ENCODE measurements at places on chromosomes 16 and 17. TPM values are rescaled to one million over a fixed set of nuclear protein-coding genes. Genes with fewer than 3 reads are reported as not detected.

SULT1A4 gene
- 2.7 TPM for total RNA-seq

DNA sequence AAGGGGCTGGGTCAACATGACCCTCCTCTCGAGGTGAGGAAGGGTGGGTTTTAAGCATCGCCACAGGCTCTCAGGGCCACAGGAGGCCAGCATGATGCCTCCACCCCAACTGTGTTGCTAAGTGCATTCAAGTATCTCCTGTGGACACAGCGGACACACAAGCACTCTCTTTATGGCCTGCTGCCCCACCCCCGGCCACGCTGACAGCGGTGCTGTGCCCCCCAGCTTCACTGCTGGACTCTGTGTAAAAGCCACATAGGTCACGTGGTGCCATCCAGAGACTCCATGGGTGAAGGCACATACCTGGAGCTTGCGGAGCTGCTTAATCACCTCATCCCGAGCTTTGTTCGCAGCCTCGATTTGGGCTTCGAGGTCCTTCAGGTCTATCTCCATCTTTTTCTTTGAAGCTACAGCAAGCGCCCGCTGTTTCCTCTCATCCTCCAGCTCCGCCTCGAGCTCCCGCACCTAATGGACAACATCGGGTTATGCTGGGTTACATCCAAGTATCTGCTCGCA lies 51.5 kb downstream of the NDEL1 start:
- no peak for DNase-seq

DNA sequence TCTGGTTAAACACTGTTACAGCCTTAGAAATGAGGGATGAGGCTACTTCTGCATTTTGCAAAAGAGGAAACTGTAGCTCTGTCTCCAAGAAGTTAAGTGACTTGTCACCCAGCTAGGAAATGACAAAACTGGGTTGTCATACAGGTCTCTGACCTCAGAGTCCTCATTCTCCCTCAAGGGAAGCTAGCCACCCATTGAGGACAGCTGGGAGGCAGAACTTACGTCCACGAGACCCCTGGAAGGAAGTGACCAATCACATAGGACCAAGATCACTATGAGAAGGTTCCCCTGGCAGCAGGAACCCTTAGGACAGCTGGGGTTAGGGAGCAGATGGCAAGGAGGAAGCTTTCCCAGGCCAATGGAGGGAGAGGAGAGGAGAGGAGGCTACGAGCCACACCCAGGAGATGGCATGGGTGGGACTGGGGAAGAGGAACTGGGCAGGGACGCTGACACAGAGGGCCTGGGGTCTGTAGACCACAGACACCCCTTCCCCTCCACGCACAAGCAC lies 11.2 kb downstream of the METTL22 start:
- DNase-seq: peak; percentile 51

- DNase-seq: no peak
Measured at GRCh38 chr16:88643644-88643932, 5.2 kb downstream of the IL17C start.

- DNase-seq: peak; percentile 76
Measured at GRCh38 chr17:19386051-19386929, 700 bp downstream of the MFAP4 start.

SSTR5 gene
- total RNA-seq: 25.8 TPM

GRCh38 chr17:72976971-72977770 lies 115.3 kb downstream of the SLC39A11 start:
- peak; percentile 49 for DNase-seq

- no peak for DNase-seq
Measured at GRCh38 chr17:802901-803881, 21.0 kb downstream of the MRM3 start.

- no peak for DNase-seq
Measured at GRCh38 chr16:14364386-14365199, 265.5 kb downstream of the PARN start.

GRCh38 chr17:51164911-51165679 lies 1.1 kb upstream of the NME2 start:
- peak; percentile 39 for DNase-seq

DNA sequence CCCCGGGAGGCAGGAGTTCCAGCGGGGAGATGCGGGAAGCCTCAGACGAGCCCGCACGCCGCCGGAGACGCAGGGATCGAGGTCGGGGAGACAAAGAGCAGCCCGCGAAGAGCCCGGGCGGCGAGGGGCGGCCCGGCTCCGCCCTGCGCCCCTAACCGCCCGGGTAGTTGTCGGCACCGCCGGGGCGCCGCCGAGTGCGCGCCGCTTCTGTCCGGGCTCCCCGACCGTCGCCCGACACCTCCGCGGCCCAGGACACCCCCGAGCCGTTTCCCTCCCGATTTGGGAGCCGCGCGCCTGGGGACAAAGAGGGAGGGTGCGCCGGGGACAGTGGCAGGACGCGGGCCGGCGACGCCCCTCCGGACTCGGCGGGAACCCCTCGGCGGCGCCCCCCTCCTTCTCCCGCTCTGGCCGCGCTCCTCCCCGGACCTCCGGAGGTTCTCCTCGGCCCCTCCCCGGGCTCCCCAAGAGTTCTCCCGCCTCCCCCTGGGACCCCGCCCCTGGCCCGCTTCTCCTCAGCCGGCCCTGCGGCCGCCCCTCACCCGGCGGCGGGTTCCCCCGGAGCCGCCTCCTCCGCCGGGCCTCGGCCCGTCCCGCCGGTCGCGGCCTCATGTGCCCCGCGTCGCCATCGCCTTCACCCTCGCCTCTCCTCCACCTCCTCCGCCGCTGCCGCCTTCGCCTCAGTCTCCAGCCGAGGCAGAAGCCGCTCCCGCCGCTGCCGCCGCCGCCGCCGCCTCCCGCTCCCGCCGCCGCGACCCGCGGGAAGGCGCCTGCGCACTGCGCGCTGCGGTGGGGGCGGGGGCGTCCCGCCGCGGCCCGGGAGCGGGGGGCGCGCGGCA lies at the start of gene GJC1:
Gene GJC1 (minus strand): TSS at position 765 of the 836 bp plus-strand sequence. CDS start 24,470 bp downstream, outside the sequence.
- peak; percentile 59 for DNase-seq

NPIPB6 gene
- total RNA-seq: 0.40 TPM

PMFBP1 gene
- not detected for total RNA-seq

DNA sequence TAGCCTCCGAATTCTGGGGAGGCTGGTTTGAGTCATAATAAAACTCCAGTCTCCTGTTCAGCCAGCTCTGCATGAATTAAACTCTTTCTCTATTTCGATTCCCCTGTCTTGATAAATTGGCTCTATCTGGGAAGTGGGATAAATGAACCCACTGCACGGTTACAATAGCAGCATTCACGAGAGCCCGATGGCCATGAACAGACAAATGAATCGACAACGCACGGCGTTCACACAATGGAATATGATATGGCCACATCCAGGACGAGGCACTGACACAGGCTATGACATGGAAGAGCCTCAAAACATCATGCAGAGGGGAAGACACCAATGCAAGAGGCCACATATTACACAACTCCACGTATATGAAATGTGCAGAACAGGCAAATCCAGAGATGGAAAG lies 5.6 kb upstream of the CARD14 start:
- no peak for DNase-seq

GRCh38 chr16:30985401-30986128 lies 558 bp downstream of the HSD3B7 start:
- DNase-seq: peak; percentile 50

- DNase-seq: no peak
Measured at GRCh38 chr17:8861495-8862181, 5.8 kb downstream of the PIK3R6 start.

GRCh38 chr16:75861311-75862097 lies 135.2 kb upstream of the CPHXL start:
- DNase-seq: no peak

HSD3B7 gene
- 7.4 TPM for total RNA-seq

- DNase-seq: no peak
Measured at GRCh38 chr16:30530163-30531037, 4.0 kb upstream of the ZNF768 start.

- no peak for DNase-seq
Measured at GRCh38 chr17:81996232-81996756, 18.9 kb downstream of the ASPSCR1 start.

- no peak for DNase-seq
Measured at GRCh38 chr16:1293921-1294656, 15.3 kb upstream of the UBE2I start.

DNA sequence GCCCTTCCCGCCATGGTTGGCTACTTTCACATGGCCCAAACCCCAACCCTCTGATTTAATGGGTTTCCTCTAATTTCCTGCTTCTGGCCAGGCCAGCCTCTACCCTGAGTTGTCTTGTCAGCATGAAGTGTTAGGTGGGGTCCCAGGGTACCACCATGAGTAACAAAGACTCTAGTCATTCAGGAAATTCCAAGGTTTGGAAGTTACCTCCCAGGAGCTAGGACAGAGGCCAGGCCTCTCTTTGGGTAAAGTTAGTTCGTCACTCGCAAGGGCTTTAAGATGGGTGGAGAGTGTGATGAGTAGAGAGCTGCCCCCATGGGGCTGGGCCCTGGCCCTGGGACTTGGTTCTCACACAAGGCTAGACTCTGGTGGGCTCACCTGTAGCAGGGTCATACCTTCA lies 54.6 kb downstream of the PLD6 start:
- no peak for DNase-seq

DNA sequence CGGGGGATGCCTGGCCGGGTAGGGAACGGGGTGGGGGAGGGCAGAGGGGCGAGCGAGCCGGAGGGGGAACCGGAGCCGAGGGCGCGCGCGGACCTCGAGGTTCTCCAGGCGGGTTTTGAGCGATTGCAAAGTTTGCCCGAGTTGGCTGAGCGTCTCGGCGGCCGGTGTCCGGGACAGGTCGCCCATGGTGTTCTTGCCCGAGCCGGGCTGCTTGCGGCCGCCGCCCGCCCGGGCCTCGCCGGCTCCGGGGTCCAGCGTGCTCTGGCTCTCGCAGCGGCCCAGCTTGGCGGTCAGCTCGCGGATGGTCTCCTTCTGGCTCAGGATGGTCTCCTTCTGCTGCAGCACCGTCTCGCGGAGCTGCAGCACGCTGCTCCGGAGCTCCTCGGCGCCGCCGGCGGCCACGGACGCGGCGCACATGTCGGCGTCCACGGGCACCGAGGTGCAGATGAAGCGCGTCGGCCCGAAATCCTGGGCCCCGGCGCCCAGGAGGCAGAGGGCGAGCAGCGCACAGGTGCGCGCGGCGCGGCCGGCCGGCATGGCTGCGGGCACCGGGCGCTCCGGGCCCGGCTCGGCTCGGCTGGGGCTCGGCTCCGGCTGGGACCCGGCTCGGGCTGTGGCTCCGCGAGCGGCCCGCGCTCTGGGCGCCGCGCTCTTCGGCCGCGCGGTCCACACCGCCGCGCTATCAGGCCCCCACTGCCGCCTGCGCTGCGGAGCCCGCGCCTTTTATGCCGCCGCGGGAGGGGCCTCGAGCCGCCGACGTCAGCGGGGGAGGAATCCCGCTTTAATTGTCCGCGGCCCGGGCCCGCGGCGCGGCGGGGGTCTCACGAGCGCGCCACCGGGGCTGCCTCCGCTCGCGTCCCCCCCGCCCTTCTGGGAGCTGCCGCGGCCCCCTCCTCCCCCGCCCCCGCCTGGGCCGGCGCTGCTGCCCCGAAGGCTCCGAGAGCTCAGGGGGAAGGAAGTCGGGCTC lies at the start of gene NPTX1:
Gene NPTX1 (minus strand): TSS at position 698 of the 967 bp plus-strand sequence. CDS start 161 bp downstream, at position 537.
- DNase-seq: no peak

All from left ventricle myocardium superior (tissue), 1 donor.